EH (cell line): ENCODE measurements at places on chromosomes 4 and X.

DNA sequence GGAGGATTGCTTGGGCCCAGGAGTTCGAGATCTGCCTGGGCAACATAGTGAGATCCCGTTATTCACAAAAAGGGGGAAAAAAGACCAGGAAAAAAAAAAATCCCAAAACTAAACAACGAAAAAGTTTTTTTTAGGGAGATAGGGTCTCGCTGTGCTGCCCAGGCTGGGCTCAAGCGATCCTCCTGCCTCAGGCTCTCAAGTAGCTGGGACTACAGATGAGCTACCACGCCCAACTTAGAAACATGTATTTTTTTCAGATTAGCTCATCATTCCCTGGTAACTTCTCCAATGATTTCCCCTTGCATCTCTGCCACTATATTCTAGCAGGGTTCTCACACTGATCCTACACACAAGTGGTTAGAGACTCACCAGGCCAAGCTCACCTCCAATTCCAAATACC is 24.4 kb upstream of the IRAK1 start:
- no peak for DNase-seq

- no peak for DNase-seq
These were observed 11.2 kb upstream of the ZNF185 start for GRCh38 chrX:152886716-152887115.

DNA sequence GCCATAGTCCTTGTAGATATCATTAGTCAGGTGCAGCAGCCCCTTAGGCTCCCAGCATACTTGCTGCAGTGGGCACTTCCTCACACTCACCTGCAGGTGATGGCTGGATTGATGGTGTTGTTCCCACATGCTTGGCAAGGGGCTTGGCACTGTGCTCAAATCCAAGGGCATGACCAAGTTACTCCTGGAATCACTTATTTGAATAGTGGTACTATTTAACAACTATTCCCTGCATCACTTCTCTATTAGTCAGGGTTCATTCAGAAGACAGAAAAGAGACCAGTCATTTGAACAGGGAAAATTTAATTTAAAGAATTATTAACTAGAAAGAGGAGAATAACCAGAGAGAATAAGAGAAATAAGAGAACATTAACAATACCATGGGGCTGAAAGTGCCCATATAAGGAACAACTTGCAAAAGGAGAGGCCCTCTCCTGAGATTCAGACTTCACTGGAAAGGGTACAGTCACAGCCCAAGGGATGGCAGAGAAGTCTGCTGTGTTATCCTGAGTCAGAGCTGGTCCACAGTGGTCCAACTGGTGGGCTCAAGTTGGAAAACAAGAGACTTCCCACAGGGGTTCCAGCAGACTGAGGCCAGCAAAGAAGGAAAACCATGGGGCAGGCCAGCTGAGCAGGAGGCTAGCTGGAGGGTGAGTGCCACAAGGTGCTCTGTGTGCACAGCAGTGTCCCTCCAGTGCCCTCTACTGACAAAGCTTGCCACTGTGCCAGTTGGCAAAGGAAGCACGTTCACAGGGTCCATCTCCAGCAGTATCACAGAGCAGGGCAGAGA is 9.8 kb downstream of the SPP1 start:
- peak; percentile 76 for DNase-seq

DNA sequence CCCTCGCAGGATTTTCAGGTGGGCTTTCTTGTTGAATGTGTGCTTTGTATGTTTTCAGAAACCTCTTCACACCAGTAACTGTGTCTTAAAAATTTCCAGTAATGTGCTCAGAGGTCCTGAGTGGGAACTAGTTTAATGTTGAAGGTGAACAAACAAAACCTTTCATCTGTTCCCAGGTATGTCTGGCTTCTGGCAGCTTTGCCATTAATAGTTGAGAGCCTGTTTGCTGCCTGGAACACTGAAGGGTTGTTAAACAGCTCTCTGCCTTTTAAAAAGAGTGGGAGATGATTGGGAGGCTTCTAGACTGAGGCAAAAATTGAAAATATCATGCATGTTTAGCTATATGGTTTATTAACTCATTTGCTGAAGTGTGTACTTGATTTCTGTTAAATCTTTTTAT is 161.2 kb upstream of the AGTR2 start:
- no peak for DNase-seq

- DNase-seq = peak; percentile 20
These were observed 234.1 kb downstream of the ANKRD50 start for GRCh38 chr4:124478470-124478869.

DNA sequence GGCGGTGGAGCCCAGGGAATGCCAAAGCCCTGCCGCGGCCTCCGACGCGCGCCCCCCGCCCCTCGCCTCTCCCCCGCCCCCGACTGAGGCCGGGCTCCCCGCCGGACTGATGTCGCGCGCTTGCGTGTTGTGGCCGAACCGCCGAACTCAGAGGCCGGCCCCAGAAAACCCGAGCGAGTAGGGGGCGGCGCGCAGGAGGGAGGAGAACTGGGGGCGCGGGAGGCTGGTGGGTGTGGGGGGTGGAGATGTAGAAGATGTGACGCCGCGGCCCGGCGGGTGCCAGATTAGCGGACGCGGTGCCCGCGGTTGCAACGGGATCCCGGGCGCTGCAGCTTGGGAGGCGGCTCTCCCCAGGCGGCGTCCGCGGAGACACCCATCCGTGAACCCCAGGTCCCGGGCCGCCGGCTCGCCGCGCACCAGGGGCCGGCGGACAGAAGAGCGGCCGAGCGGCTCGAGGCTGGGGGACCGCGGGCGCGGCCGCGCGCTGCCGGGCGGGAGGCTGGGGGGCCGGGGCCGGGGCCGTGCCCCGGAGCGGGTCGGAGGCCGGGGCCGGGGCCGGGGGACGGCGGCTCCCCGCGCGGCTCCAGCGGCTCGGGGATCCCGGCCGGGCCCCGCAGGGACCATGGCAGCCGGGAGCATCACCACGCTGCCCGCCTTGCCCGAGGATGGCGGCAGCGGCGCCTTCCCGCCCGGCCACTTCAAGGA is at the start of gene FGF2:
TSS of gene FGF2 (plus strand) at position 279 of the 705 bp plus-strand sequence. CDS start at position 623, 344 bp downstream.
- DNase-seq = peak; percentile 83

- DNase-seq = peak; percentile 52
These were observed 82.4 kb downstream of the MTNR1A start for GRCh38 chr4:186472948-186473347.

DNA sequence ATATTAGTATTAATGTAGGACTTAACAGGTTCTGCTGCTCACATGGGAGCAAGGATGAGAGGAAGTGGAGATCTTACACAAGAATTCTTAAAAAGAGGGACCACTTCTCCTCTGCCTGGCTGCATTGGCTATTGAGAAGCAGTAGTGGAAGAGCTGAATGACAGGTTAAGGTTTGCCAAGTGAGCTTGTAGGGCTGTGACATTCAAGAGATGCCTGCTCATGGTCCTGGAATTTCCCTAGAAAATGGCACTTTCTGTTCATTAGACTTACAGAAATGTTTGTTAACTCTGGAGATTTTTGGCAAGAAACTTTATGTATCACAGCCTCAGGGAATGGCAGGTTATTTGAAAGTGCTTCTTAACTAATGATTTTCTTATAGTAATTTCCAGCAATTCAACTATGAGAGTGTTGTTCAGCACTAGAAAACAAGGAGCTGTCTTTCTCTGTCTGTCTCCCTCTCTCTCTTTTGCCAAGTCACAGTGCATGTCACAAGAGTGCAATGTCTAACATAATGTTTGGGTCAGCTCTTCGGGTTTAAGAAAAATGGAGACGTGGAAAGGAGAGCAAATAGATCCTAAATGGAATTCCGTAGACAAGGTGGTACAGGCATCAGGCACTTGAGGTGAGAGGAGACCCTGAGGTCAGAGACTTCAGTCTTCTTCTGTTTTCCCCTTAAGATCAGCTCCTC is 8.3 kb upstream of the NAP1L5 start:
- DNase-seq = peak; percentile 84

DNA sequence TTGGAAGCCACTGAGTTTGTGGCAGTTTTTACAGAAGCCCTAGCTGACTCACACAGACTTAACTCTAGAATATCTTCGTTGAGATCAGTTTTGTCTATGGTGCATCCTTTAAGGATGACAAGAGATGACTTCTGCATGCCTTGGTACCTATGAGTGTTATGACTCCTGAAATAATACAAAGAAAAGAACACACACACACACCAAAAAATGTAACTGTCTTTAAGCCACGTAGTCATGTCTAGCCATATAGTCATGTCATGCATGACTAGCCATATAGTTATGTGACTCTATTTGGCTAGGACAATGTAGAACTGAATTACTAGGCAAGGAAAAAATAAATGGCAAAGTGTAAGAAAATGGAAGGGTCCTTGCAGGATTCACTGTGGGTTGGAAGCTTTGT is 447.8 kb downstream of the NLGN4X start:
- DNase-seq = no peak

DNA sequence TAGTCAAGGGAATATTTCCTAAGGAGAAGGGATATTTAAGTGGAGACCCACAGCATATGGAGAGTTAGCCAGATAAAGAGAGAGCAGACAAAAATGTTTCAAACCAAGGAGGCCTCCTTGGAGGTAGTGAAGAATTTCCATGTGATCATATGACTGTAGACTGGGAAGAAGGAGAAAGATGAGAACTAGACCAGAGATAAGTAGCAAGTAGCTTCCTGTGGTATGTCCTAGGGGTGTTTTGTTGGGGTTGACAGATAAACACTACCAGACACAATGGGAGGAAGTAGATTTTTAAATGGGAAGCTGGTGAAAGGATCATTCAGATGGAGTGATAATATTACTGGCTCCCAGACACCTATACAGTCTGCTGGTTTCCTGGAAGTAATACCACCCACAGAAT is 13.6 kb downstream of the SYAP1 start:
- no peak for DNase-seq

- DNase-seq = no peak
These were observed 72.1 kb upstream of the PRKG2 start for GRCh38 chr4:81287101-81287500.
